ENCODE measurements at places on chromosomes 5 and 9.

DNA sequence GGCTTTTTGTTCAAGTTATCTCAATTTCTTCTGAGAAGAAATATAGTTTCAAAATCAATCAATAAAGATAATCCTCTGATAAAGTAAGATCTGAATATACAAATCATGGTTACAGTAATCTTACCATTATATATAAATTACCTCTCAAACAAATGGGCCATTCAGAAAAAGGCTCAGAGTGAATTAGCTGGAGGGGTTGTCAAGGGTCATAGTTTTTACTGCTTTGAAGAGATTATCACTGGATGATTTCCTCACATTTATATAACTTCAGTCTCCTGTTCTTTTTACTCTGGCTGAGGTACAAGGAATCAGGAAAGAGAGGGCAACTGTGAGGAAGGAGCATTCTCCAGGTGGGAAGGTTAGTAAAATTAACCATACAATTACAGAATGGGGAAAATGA is 148.6 kb upstream of the ELL2 start:
- DNase-seq, result no peak

DNA sequence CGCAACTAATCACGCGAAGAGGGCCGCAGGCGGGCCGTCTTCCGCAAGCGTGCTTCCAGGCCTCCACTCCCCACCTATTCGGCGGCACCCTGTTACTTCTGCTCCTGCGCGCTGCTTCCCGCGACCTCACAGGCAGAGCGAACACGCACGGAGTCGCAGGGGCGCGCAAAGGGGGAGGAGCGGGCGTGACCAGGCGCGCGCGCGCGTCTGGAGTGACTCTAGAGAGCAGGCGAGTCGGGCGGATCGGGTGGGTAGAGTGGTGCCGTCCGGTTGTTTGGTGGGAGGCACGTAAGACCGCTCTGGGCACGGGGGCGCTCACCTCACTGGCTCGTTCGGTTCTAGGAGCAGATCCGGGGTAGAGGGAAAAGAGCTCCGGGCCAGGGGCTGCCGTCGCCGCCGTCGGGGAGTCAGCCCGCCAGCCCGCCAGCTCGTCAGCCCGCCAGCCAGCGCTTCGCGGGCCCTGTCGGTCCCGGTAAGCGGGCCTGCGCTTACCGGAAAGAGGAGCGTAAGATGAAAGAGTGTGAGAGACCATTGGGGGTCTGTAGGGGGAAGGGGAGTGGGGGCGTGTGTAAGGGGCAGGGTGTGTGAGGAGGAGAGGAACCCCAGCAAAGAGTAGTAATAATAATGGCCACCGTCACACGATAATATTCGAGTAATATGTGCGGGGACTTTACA is at the start of gene CNOT8:
CNOT8 (plus strand) TSS at position 331 of the 675 bp plus-strand sequence. CDS start 4,652 bp downstream, outside the sequence.
- DNase-seq, result peak; percentile 99

DNA sequence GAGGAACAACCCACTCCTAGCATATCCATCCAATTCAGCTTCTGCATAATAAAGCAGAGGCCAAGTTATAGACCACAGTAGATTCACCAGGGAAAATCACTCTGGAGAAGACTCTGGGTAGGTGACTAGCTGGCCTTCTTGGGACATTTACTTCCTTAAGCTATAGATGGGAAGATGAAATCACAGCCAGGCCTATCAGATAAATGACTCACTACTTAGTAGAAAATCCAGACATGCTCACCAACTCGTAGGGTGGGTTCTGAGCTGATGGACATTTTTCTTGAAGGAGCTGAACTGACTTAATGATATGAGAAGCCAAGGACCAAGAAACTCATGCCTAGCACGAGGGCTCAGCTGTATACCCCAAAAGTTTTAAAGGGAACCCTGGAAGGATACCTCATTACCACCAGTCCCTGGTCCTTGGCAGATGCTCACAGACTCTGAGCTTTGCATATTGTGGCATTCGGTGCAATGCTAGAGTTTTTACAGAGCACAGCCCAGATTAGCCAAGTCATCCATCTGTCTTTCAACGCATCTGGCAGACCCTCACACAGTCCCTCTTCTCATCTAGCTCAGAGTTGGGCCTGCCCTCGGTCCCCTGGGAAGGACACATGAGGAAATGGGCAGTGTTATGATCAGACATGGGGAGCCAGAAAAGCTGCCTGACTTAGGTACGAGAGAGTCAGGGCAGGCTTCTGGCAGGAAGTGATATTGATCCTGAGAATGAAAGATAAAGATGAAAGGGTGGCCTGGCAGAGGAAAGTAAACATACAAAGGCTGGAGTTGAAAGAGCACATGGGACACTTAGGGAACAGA is 15.0 kb downstream of the ACSL6 start:
- DNase-seq, result peak; percentile 5

DNA sequence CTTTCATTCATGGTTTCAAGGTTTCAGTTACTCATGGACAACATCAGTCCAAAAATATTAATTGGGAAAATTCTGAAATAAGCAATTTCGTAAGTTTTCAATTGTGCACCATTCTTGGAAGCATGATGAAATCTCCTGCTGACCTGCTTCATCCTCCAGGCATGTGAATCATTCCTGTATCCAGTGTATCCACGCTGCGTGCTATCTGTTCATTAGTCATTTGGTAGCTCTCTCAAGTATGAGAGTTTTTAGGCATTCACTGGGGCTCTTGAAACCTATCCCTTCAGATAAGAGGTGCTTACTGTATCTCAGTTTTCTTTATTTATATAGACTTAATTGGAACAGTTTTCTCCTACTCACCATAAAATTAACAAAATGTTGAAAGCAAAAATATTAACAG is 293.0 kb downstream of the CDH12 start:
- no peak for DNase-seq

DNA sequence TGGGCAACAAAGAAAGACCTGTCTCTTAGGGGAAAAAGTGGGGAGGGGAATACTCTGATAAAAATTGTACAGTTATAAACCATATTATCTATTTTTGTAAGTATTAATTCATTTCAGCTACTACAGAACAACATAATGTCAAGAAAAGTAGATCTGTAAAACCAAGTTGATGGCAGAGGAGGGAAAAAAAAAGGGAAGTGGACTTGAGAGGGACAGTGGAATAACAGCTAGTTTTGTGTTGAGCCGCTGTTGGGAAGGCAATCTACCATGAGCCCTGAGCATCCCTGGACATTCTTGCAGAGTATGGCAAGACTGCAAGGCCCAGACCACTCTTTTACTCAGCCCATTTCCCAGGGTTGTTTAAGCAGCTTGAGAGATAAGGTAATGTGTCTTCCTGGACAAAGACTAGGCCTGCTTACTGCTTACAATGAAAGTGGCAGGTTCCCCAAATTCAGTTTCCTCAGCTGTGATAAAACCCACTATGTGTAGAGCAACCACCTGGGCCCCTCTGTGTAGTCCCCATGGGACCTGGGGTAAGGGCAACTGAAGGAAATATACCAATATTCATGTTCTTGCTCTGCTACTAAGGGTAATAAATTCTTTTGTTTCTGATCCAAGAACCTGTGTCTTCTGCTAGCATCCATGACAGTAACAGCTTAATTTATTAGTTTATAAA is 25.0 kb downstream of the CEP120 start:
- no peak for DNase-seq
